ENCODE measurements at places on chromosomes 11 and 22.

GRCh38 chr11:77127235-77127911 lies 673 bp upstream of the MYO7A start:
- DNase-seq = peak; percentile 76

DNA sequence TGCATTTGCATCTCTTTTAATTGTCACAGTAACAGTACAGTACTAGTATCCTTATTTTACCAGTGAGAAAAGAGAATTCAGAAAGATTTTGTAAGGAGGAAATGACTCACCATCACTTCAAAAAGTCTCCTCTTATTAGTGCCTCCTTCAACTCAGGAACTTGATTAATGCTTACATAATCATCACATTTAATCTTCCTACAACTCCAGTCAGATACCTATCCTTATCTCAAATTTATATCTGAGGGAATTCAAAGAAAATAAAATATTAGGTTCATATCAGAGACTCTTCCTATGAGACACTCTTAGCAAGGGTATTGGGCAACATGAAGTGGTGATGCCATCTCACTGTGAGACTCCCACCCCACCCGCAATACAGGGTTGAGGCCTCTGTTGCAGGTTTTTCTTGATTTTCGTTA lies 26.1 kb upstream of the CTSC start:
- DNase-seq = no peak

- DNase-seq = no peak
Measured at GRCh38 chr11:33320016-33320813, 63.0 kb downstream of the HIPK3 start.

- no peak for DNase-seq
Measured at GRCh38 chr11:72443016-72443415, 8.7 kb upstream of the CLPB start.

DNA sequence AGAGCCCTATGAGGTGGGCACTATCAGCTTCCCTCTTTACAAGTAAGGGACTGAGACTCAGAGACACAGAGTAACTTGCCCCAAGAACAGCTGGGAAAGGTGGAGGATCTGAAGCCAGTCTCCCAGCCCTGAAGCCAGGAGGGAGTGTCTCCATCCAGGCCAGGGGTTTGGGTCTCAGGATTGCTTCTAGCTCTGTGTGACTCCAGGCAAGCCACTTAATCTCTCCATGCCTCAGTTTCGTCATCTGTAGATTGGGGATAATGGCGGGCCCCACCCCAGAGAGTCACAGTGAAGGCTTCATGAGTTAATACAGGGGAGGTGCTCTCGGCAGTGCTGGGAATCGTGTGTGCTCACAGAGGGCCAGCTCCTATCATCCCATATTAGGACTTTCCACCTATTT lies 10.5 kb downstream of the MAP4K2 start:
- no peak for DNase-seq

DNA sequence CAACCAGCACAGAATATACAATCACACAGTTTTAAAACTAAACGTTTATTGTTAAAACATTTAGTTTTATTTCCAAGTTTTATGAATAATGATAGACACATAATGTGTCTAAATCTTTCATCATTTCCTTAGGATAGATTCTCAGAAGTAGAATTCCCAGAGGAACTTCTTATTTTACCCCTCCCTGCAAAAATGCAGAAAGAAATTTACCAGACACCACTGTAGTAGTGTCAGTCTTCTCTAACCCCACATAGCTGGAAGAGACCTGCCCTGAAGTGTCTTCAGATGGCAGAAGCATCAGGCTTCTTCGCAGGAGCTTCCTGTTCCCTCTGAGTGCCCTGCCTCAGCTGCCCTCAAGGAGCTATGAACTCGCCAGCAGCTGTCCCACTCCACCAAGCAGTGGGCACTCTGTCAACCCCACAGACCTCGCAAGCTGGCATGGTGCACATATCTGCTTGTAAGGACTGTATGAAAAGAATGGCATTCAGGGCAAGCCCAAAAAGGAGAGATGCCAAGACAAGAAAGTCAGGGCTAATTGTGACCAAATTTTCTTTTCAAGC lies 28.5 kb upstream of the PAK1 start:
- no peak for DNase-seq

- no peak for DNase-seq
Measured at GRCh38 chr11:112396076-112396475, 135.4 kb upstream of the PLET1 start.

GRCh38 chr22:30396871-30397655 lies at the start of gene SEC14L2:
SEC14L2 (plus strand) TSS chr22:30397018; CDS start chr22:30397117, 99 bp downstream.
- DNase-seq = no peak

GRCh38 chr11:104817973-104818372 lies 80.3 kb downstream of the CASP12 start:
- no peak for DNase-seq

GRCh38 chr11:59000003-59000402 lies 60.7 kb downstream of the GLYATL1 start:
- no peak for DNase-seq

GRCh38 chr22:25202290-25202921 lies 2.7 kb downstream of the CRYBB3 start:
- no peak for DNase-seq

DNA sequence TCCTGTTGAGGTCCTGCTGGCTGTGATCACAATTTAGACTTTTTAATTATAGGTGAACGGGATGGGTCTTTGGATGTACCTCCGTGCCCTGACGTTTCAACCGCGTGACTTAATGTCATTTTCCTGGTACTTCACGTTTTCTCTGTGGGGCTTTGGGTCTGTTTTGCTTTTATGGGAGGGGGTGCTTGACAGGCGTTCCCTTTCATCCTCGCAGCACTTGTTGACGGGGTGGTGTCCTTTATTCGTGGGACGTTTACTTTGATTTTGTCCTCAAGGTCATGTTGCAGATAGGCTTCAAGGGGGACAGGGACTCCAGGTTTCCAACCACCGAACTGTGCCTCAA lies 994 bp downstream of the PPP6R3 start:
- DNase-seq = no peak

DNA sequence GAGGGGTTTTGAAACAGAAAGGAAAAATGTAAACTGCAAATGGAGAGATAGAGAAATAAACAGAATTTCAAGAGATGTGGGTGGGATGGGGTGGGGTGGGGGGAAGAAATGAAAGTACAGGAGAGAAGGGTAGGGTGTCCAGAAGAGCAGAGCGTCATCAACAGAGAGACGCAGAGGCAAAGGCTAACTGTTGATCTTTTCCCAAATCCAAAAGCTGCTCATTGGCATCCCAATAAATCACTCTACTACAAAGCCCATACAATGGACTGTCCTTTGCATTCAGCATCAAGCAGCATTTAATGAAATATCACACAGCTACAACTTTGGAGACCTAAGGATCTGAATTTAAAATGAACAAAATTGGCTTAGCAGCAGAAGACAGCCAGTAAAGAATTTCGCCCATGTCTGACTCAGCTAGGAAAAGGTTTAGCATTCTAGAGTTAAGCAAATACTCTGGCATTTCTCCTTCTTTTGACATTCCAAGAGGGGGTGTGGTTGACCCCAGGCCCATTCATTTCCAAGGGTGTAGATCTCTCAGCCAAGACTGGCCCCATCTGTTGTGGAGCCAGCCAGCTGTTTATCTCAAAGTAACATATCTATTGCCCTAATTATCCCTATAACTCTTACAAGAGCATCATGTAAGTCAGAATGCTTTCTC lies 1.5 kb downstream of the RAB30 start:
- peak; percentile 70 for DNase-seq

- DNase-seq = no peak
Measured at GRCh38 chr11:31651208-31651607, 141.6 kb downstream of the ELP4 start.

GRCh38 chr11:110071197-110071596 lies 22.0 kb upstream of the ZC3H12C start:
- no peak for DNase-seq

DNA sequence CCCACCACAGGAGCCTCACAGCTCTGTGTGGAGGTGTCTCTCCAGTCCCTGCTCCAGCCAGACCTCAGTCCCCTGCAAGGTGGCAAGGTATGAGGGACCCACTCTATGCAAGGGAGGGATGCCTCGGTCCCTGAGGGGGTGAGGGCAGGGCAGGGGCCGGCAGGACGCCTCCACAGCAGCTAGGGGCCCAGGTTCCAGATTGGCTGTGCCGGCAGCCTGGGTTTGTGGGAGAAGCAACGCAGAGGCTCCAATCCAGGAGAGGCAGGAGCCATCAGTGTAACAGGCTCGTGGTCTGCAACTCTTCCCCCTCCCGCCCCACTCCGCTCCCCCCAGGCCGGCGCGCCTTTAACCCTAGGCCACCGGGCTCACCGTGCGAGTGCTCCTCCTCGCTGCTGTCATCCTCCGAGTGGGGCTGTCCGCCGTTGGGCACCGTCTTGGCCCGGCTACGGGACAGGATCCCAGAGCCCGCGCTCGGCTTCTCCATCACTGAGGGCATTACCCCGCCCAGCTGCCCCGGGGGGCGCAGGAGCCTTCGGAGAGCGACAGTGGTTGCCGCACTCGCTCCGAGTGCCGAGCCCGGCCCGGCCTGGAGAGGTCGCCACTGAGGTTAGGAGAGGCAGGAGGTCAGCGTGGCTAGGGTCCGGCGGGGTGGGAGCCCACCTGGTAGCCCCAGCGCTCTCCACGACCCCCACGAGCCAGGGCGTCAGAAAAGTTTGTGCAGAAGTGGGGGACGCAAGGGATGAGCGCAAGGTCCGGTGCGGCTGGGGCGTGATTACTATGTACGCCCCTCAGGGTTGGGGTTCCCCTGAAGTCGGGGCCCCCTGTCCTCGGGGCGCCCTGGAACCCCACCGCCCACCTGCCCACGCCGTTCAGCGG lies 765 bp downstream of the RCOR2 start:
- no peak for DNase-seq

All from skin of body (tissue), 3 donors.